Fibroblast of skin of scalp (primary cell): ENCODE measurements at places on chromosomes 5 and 9.
A peak's percentile ranks its signal among the peaks of the same experiment; 100 is the strongest.

DNA sequence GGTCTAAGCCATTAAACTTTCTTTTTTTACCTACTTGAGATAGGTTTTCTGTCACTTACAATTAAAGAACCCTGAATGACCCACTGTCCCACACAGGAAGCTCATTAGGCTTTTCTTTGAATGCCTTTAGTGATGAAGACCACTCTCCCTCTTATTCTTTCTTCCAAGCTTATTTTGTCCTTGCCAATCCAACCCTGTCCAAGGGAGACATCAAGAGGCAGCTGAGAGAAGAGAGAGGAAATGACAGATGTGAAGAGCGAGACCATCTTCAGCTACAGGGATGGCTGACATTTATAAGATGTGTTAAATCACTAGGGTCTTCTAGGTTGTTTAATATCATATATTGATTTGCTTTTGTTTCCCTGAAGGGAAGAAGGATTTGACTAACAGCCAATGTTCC, 133.5 kb downstream of the FAM114A2 start:
- DNase-seq, result peak; percentile 38

DNA sequence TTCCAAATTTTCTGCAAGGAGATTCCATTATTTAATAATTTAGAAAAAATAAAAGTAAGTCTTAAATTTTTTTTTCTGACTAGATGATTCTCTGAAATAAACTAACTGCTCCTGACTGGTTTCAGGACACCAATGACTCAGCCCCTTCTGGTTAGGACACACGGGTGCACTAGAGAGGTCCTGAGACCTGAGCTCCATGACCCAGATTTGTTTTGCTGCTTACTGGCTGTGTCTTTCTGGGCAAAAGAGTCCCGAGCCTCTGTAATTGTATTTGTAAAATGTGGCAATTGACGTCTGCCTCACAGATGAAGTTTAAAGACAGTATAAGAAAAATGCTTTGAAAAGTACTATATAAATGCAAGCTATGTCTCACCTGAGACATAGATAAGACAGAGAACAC, 89.1 kb downstream of the SLC24A2 start:
- DNase-seq, result no peak

GRCh38 chr9:18595597-18595996, 121.6 kb downstream of the ADAMTSL1 start:
- no peak for DNase-seq

GRCh38 chr5:115317320-115317719, 20.9 kb upstream of the CCDC112 start:
- DNase-seq, result no peak

DNA sequence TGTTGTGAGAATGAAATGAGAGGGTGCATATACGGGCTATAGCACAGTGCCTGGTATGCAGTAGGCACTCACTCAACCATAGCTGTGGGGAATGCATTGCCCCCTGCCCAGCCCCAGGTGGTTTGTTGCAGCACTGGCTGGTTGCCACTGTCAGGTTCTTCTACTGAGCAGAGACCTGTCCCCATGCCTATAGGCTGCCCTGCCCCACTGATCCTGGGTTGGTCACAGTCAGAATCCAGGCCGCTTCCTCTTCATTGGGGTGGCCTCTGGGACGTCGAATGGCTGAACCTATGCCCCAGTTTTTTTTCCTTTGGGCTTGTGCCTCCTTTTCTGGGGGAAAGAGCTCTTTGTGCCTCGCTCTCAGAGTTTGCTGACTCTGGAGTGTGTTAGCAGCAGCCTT, 74.6 kb downstream of the RGS3 start:
- DNase-seq, result no peak

DNA sequence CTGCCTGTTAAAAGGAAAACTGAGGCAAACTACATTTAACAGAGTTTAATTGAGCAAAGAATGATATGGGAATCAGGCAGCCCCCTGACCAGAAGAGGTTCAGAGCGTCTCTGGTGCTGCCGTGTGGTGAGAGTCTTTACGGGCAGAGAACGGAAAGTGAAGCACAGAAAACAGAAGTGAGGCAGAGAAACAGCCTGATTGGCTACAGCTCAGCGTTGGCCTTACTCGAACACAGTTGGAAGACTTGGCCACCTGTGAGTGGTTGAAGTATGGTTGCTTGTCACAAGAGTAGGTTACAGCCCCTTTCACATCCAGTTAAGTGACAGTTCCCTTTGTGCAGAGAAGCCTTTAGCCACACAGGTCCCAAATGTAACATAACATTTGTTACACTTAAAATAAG, 16.9 kb upstream of the FBP1 start:
- DNase-seq, result no peak
